Activated effector memory CD4-positive, alpha-beta T cell treated with anti-CD3 and anti-CD28 coated beads, Interleukin-2, amount 50 U/mL, for 16 hours (primary cell): ENCODE measurements at places on chromosomes 6 and 20.

- DNase-seq = no peak
Observed at GRCh38 chr6:112251171-112251875, 3.0 kb downstream of the LAMA4 start.

GRCh38 chr6:5783584-5784089 lies 223.1 kb downstream of the NRN1 start:
- DNase-seq = no peak

GRCh38 chr6:53325785-53326184 lies 23.0 kb downstream of the ELOVL5 start:
- no peak for DNase-seq

GRCh38 chr6:63862486-63863198 lies 227.0 kb downstream of the PHF3 start:
- no peak for DNase-seq
